ENCODE measurements at places on chromosomes 2 and 18. TPM values are rescaled to one million over a fixed set of nuclear protein-coding genes. Genes with fewer than 3 reads are reported as not detected.

The NETO1 gene
- 0.83 TPM for total RNA-seq

The LYPD6B gene
- not detected for total RNA-seq

The SLC4A5 gene
- total RNA-seq = 3.6 TPM

The ATP8B1 gene
- 9.3 TPM for total RNA-seq

The TUBA4B gene
- total RNA-seq = not detected

The C2orf92 gene
- 4.6 TPM for total RNA-seq

The ASPRV1 gene
- 0.81 TPM for total RNA-seq

The COL5A2 gene
- total RNA-seq = 16.0 TPM

The POTEF gene
- total RNA-seq = not detected

The MYO5B gene
- 5.2 TPM for total RNA-seq

The SMPD4 gene
- total RNA-seq = 22.5 TPM

The CDK5R2 gene
- not detected for total RNA-seq

The SCN1A gene
- total RNA-seq = 0.03 TPM

The TSGA10 gene
- total RNA-seq = 1.6 TPM

The UGT1A4 gene
- total RNA-seq = not detected

The RAX gene
- not detected for total RNA-seq

The ITM2C gene
- total RNA-seq = 18.4 TPM

The CRYGD gene
- total RNA-seq = not detected
